ENCODE measurements at places on chromosomes 13 and 19.

DNA sequence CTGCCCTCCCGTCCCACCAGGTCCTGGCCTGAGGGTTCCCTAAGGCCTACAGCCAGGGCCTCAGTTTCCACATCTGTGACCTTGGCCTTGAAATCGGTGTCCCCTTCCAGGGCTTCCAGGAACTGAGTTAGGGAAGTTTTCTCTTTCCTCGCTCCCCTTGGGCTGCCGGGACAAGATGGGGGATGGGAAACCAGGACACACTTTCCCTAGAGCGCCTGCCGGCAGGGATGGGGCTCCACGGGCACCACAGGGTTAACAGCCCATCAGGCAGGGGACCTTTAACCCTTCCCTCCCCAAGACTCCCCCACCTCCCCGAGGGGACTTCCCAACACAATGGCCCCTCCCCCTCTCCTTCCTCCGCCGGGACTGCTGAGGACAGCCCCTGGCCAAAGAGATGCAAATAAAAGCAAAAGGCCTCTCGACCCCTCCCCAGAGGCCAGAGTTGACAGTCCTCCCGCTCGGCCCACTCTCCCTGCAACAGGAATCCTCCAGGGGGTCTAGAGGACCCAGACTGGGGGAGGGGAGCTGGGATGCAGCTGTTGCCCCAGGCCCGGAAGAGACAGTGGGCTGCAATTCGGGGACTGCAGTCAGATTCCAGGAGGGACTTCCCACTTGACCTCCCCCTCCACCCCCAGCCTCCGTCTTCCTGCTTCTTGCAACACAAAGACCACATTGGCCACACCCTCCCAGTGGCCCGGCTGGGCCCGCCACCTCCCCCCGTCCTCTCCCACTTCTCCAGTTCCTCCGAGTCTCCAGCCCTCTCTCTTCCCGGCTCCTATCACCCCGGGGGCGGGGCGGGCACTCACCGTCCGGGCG lies 3.4 kb downstream of the BBC3 start:
- DNase-seq: peak; percentile 56

GRCh38 chr19:32924200-32924599 lies 47.6 kb downstream of the CEP89 start:
- DNase-seq: no peak

GRCh38 chr13:70394031-70394548 lies 285.8 kb upstream of the KLHL1 start:
- no peak for DNase-seq

DNA sequence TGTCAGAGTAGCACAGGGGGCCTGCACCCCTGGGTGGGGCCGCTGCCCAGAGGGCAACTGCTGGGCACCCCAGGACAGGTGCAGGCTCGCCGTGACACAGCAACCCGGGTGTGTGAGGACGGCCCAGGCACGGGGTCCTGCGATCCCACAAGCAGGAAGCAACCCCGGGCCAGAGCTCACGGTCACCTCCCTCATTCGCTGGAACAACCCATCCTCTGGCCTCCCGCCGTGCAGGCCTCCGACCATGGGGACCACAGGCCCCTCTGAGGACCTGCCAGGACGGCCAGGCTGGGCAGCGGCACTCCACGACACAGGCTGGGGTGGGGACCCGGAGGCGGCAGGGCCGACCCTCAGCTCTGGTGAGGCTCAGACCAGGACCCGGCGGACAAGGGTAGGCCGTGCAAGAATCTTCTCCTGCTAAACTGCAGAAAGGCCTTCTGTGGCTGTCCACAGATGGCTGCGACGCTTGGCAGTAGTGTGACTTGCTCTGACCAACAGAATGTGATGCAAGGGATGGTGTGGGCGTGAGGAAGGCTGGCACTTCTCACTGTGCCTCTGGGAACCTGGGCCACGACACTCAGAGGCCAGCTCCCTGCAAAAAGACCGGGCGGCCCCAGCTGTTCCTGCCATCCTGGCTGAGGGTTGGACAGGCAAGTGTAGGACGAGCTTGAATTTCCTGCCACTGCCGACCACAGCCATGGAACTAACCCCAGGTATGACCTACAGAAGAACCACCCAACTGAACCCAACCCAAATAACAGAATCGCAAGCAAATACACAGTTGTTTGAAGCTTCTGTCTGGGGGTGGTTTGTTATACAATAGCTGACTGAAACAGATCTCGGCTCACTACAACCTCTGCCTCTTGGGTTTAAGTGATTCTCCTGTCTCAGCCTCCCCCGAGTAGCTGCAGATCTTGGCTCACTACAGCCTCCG lies 26.5 kb downstream of the PIP5K1C start:
- no peak for DNase-seq

- DNase-seq: no peak
Observed at GRCh38 chr19:20080656-20081055, 2.9 kb downstream of the ZNF90 start.

GRCh38 chr13:105463011-105463501 lies 1072.4 kb downstream of the EFNB2 start:
- no peak for DNase-seq

DNA sequence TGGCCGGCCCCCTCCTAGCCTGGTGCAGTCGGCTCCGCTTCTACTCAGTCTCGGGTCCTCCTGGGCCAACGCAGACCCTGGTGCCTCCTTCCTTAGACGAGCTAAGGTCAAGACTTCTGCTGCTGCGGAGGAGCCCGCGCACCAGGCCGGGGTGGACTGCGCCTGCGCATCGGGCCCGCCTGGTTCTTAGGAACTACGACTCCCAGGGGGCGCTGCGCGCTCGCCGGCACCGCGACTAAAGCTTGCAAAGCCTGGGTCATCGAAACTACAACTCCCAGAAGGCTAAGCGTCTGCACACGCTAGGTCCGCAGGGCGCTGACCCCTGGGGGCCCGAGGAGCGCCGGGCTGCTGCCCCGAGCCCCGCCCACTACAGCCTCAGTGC lies at the start of gene ZNF835:
Gene ZNF835 (minus strand): TSS at position 145 of the 382 bp plus-strand sequence. CDS start 6,559 bp downstream, outside the sequence.
- DNase-seq: peak; percentile 90

- DNase-seq: no peak
Observed at GRCh38 chr13:48494874-48495273, 38.0 kb downstream of the RCBTB2 start.

GRCh38 chr13:77460195-77460594 lies 75.3 kb upstream of the SCEL start:
- no peak for DNase-seq

DNA sequence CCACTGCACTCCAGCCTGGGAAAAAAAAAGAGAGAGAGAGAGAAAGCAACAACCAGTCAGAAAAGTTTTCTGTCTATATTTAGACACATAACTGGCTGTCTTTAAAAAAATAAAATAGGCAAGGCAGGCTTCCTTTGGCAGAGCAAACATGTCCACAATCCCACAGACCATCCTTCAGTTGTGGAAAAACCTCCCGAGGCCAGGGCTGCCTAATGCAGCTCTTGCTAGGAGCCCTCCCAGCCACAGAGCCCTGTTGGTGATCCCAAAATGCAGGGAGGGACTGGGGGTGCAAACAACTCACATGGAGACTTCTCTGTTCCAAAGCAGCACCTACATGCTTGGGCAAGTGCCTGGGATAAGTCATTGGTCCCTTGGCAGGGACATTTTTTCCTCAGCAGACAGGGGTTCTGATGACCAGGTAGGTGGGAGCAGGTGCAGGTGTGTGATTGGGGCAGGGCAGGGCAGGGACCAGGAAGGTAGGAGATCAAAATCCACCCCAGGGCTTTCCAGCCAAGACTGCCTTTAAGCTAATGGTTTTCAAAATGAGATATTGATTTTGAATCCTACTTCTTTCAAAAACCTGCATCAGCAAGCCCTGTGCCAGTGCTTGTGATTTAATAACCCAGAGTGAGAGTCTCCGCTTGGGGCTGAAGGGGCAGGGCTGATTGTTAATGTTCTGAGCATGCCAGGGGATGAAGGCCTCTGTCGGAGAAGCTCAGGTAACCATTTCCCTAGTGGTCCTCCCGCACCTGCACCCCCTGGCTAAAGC lies 178.5 kb downstream of the USP12 start:
- DNase-seq: no peak

DNA sequence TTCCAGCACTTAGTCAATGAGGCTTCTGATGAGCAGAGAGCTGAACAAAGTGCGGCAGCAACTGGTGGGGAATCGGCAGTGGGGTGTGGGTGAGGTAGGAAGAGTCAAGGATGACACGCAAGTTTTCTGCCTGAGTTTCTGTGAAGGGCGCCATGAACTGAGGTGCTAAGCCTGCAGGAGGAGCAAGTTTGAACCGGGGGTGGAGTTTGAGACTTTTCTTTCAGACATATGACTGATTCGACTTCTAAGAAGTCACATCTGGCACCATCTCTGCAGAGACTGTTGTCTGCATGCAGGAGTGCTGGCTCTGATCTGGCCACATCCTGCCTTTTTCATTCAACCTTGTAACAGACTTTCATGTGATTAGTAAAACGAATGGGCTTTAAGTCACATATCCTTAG lies 14.8 kb upstream of the GPI start:
- peak; percentile 76 for DNase-seq

GRCh38 chr19:33456076-33456844 lies 65.3 kb downstream of the PEPD start:
- no peak for DNase-seq

- no peak for DNase-seq
Observed at GRCh38 chr13:84208246-84208910, 326.1 kb upstream of the SLITRK1 start.

GRCh38 chr19:43638995-43639518 lies 593 bp downstream of the CADM4 start:
- DNase-seq: no peak

DNA sequence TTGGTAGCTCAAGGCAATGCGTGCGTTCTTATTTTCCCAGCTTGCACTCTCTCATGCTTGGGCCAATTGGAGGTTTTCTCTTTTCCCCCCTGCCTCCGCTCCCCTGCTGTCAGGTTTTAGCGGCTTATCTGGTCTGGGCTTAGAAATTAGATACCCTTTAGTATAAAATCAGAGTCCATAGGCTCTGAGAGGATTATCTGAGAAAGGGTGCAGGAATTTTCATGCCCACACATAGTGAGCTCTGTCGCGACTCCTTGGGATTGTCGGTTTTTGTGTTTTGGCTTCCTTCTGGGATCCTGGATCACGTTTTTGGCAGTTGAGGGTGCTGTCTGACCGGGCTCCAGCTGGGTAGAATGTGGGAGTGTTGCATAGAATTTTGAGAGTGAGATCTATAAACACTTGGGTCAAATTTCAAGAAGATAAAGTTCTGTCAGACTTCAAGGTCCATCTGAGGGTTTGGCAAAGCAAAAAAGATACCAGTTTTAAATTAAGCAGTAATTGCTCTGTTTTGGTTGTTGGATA lies 12.4 kb downstream of the CHAF1A start:
- no peak for DNase-seq

GRCh38 chr13:46817095-46817494 lies 20.1 kb upstream of the ESD start:
- DNase-seq: no peak

DNA sequence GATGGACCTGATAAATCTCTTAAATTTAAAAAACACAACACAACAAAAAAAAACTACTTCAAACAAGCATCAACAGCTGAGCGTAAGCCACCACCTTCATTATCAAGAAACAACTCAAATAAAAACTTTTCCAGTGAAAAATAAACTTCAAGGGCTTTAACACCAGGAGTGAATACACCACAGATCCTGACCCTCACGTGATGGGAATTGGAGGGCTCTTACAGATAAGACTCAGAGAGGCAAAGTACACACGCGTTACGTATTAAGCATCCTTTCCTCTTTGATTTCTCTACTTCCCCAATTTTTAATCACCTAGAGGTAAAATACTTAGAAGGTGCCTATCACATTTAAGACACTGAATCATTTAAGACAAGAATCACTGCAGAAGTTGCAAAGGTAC lies 573 bp upstream of the STARD13 start:
- no peak for DNase-seq

DNA sequence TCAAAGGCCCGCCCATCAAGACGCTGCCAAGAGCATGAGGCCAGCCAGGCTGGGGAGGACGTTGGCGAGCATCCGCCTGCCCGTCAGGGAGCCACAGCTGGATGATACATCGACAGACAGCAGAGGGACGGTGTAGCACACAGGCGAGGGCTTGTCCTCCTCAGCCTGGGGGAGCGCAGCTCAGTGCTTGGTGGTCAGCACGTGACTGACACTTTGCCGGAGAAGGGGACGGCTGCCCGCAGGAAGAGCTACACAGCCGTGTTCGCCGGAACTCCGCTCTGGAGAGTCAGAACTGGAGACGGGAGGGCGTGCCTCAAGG lies 34.1 kb downstream of the CSNK1G2 start:
- DNase-seq: no peak

All from activated CD4-positive, alpha-beta T cell treated with anti-CD3 and anti-CD28 coated beads for 48 hours (primary cell).